ENCODE measurements at places on chromosomes 13 and 19. TPM values are rescaled to one million over a fixed set of nuclear protein-coding genes. Genes with fewer than 3 reads are reported as not detected.

DNA sequence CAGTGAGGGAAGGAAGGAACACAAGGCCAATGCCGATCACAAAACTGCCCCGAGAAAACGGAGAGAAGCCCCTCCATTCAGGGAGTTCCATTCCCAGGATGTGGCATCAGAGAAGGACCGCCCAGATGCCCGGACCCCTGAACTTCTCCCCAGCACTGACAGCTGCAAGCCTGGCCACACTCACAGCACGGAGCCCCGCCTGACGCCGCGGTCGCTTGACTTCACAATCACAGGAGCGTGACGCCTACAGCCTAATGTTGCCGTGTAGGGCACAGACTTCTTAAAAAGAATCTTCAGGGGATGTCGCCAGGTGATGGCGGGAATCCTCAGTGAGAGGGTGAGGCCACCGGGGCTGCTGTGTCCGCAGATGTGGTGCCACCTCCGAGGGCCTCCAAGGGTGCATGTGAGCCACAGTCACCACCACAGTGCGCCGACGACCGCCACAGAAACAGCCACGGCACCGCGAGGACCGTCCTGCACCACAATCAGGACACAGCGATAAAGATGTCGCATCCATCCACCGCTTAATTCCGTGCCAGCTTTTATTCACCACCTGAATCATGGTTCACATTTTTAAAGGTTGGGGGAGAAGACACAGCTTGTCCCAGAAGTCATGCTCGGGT lies 77.2 kb downstream of the SPACA7 start:
- no peaks in the 10 kb centered on the region for H3K36me3 ChIP-seq
- DNase-seq = no peak
- no peak overlapping the region for H3K27ac ChIP-seq
- H3K4me3 ChIP-seq = no peak overlapping the region

- no peaks in the 10 kb centered on the region for H3K36me3 ChIP-seq
- DNase-seq = no peak
- no peaks in the 10 kb centered on the region for H3K4me1 ChIP-seq
- no peak overlapping the region for H3K4me3 ChIP-seq
Measured at GRCh38 chr13:50370303-50370950, 355.2 kb downstream of the KCNRG start.

Gene HTR2A
- not detected for total RNA-seq

DNA sequence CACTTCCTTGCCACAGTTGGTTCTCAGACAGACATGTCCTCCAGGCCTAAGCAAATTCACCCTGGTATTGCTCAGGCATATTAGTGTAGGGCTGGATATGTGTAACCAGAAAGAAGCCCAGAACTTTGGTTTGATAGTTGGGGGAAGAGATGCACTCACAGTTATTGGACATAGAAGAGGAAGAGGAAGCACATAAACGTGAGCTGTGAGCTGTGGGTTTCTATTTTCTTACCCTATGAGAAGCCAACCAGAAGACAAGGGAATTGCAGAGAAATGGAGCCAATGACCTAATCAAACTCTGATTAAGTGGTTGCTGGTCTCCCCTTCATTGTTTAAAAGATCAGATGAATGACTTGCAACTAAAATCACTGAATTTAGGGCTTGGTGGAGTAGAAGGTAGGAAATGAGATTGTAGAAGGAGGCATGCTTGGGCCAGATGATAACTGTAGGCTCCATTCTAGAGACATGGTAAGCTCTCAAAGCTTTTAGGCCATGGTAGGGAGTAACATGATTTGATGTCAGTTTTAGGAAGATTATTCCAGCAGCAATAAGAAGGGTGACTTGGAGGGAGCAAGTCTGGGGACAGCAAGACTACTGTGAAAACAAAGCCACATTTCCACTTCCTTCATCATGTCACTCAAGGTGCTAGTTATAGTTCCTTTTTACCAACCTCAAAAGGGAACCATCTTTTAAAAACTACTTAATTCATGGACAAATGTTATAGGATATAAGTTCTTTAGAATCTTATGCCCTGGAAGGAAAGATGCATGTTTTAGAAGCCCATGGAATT lies 24.1 kb upstream of the WDFY2 start:
- no peak for DNase-seq
- H3K27me3 ChIP-seq = no peaks in the 10 kb centered on the region
- H3K4me3 ChIP-seq = no peak overlapping the region
- no peaks in the 10 kb centered on the region for H3K4me1 ChIP-seq

Gene HIF3A
- 18.0 TPM for total RNA-seq

Gene FLT3LG
- total RNA-seq = 0.96 TPM

DNA sequence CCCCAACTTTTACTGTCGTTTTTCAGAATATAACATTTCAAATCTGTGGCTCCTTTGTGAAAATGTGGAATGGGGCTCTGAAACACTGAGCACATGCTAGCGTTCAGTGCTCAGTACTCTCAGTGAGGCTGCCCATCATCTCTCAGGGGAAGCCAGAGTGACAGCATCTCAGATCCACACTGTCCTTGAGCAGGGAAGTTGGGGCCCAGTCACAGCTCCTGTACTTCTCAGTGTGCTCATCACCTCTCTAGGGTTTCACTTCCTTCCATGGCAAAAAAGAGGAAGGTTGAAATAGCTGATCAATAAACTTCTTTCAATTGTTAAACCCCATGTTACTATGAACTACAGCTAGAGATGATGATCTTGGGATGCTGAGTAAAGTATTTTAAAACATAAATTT lies 565.9 kb upstream of the SPRY2 start:
- no peaks in the 10 kb centered on the region for H3K27me3 ChIP-seq
- H3K4me3 ChIP-seq = no peak overlapping the region
- no peaks in the 10 kb centered on the region for H3K36me3 ChIP-seq
- no peaks in the 10 kb centered on the region for H3K4me1 ChIP-seq

DNA sequence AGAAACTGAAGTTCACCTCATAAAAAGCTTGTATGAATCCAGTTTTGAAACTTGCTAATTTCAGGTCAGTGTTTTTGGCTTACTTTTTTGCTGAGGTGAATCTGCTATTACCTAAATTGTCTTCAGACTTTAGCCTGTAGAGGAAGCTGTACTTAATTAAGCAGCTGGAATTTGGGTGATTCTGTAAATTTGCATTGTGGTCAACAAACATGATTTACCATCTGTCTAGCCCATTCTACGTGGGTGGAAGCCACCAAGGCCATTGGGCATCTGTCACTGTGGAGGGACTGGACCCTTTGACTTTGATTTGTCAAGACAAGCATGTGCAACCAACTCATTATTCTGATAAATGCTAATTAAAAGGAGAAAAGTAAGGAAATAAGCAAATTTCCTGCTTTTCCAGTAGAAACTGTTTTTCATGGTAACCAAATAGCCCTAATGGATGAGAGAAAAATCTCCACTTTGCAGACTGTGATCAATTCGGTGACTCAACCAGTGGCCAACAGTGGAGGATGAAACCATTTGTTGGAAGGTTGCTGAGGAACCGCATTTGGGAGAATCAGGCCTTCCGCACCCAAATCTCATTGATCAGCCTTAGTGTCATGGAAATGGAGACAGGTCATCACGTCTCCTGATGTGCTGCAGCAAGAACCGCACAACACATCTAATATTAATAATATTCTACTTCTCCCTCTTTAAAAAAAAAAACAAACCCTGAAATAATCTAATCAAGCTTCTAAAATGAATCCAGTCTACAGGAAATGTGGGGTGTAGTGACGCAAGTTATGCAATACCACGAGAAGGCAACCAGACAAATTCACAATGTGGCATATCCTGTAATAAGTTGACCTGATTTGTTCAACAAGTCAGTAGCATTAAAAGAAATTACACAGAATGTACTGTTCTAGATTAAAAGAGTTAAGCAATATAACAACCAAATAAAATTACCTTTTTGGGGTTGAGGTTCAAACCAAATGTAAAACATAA lies 54.3 kb downstream of the GARRE1 start:
- H3K27me3 ChIP-seq = no peaks in the 10 kb centered on the region
- H3K4me3 ChIP-seq = no peak overlapping the region
- peaks cover 8% of the 10 kb centered on the region for H3K4me1 ChIP-seq
- no peak overlapping the region for H3K27ac ChIP-seq
- H3K36me3 ChIP-seq = no peaks in the 10 kb centered on the region
- no peak for DNase-seq

Gene RASAL3
- total RNA-seq = not detected

DNA sequence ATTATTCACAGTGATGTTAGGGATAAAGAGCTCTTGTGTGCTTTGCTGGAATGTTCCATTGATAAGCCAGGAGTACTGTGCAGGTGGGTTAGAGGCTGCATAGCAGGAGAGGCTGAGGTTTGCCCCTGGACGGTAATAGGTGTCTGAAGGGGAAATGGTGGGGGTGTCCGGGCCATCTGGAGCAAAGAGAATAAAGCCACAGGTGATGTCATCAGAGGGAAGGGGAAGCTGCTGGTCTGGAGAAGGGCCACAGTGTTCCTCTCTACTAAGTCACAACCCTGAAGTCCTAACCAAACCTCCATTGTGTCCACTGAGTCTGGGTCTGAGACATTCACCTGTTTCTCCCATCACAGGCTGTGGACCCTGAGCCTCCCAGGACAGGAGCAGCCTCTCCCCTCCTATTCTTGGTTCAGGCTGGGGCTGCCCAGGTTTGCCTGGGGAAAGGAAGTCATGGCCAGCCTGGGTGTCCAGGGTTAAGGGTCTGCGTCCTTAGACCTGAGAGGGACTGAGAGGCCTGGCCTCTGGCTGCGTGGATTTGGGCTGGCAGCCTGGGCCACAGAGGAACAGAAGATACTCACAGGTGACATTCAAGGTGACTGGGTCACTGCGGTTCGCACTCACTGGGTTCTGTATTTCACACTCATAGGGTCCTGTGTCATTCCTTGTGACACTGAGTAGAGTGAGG lies 6.8 kb downstream of the CEACAM1 start:
- no peaks in the 10 kb centered on the region for H3K36me3 ChIP-seq
- H3K4me3 ChIP-seq = no peak overlapping the region
- H3K27ac ChIP-seq = no peak overlapping the region
- H3K4me1 ChIP-seq = no peaks in the 10 kb centered on the region
- no peak for DNase-seq

GRCh38 chr13:38826182-38826813 lies 139.4 kb downstream of the FREM2 start:
- peaks cover 7% of the 10 kb centered on the region for H3K4me1 ChIP-seq
- no peak overlapping the region for H3K4me3 ChIP-seq
- no peaks in the 10 kb centered on the region for H3K36me3 ChIP-seq
- H3K27me3 ChIP-seq = no peaks in the 10 kb centered on the region
- DNase-seq = no peak

Gene COX6B2
- total RNA-seq = 0.77 TPM

GRCh38 chr19:873084-873483 lies 13.6 kb downstream of the CFD start:
- no peaks in the 10 kb centered on the region for H3K27me3 ChIP-seq
- H3K4me1 ChIP-seq = no peaks in the 10 kb centered on the region
- peak; percentile 62 for DNase-seq
- no peak overlapping the region for H3K4me3 ChIP-seq
- no peaks in the 10 kb centered on the region for H3K36me3 ChIP-seq

DNA sequence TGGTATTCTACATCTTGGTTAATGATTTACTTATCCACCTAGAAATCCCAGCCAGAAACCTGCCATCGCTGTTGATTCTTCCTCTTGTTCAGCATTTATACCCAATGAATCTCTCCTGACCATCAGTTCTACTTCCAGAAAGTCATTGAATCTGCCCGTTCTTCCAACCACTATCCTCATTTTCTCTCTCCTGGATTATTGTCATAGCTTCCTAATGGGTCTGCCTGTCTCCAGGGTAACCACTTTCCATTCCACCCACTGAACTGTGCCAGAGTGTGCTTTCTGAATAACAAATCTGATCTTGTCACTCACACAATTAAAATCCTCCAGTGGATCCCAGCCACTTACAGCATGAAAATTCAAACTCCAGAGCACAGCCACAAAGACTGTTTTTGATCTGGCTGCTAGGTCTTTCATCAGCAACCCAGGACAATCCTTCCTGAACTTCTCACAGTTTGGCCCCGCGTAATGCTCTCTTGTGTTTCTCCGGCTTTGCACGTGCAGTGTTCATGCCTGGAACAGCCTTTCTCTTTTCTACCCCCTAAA lies 330.6 kb downstream of the SPRY2 start:
- no peaks in the 10 kb centered on the region for H3K36me3 ChIP-seq
- peaks cover 2% of the 10 kb centered on the region for H3K4me1 ChIP-seq
- no peak overlapping the region for H3K4me3 ChIP-seq
- no peaks in the 10 kb centered on the region for H3K27me3 ChIP-seq
- H3K27ac ChIP-seq = no peak overlapping the region

- peaks cover 13% of the 10 kb centered on the region for H3K27me3 ChIP-seq
- H3K27ac ChIP-seq = no peak overlapping the region
- no peak overlapping the region for H3K4me3 ChIP-seq
- H3K4me1 ChIP-seq = no peaks in the 10 kb centered on the region
- H3K36me3 ChIP-seq = no peaks in the 10 kb centered on the region
Measured at GRCh38 chr19:30799865-30800755, 427.9 kb downstream of the ZNF536 start.

DNA sequence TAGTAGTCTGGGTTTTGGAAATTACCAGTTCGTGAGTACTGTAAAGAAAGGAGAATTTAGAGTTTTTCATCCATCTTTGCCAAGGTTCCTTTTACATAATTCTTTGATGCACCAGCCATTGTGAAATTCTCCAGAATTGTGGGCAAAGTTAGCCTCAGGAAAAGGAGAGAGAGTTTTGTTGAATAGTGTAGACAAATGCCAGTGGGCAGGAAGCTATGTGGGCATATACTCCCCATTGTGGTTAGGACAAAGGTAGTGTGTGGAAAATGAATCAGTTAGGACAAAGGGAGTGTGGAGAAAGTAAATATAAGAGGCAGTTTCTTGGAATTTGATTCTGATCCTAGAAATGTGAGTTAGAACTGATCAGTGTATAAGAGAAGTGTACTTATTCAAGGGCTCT lies 67.9 kb downstream of the PCCA start:
- DNase-seq = no peak
- H3K4me1 ChIP-seq = peaks cover 48% of the 10 kb centered on the region
- H3K4me3 ChIP-seq = no peak overlapping the region
- H3K36me3 ChIP-seq = no peaks in the 10 kb centered on the region

Gene CATSPERD
- total RNA-seq = not detected

Gene GJB2
- not detected for total RNA-seq

GRCh38 chr13:67967031-67967430 lies 736.9 kb upstream of the PCDH9 start:
- no peak for DNase-seq
- no peak overlapping the region for H3K27ac ChIP-seq
- H3K4me3 ChIP-seq = no peak overlapping the region
- no peaks in the 10 kb centered on the region for H3K4me1 ChIP-seq
- H3K36me3 ChIP-seq = no peaks in the 10 kb centered on the region
- no peaks in the 10 kb centered on the region for H3K27me3 ChIP-seq

- H3K36me3 ChIP-seq = no peaks in the 10 kb centered on the region
- DNase-seq = no peak
- H3K27ac ChIP-seq = no peak overlapping the region
- H3K4me3 ChIP-seq = no peak overlapping the region
- H3K4me1 ChIP-seq = no peaks in the 10 kb centered on the region
- H3K27me3 ChIP-seq = no peaks in the 10 kb centered on the region
Measured at GRCh38 chr13:109955598-109955997, 169.2 kb upstream of the IRS2 start.

DNA sequence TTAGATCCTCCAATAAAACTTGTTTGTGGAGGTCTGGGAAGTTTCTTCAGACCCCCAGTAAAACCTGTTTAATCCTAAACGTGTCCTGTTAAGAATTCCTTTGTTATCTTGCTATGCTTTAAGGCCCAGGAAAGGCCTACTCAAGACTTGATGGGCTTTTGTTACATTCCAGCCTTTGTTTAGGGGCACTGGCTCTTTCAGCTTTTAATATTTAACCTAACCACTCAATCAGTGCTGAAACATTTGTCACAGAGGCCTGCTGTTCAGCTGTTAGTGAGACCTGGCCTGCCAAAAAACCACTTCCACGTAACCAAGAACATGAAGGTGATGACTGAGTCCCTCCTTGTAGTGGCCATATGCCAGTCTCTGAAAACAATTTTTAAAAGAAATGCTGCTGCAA lies 41.7 kb downstream of the PCDH17 start:
- no peak overlapping the region for H3K4me3 ChIP-seq
- no peaks in the 10 kb centered on the region for H3K27me3 ChIP-seq
- peak overlapping the region; percentile 80 for H3K27ac ChIP-seq
